ENCODE measurements at places on chromosomes 5 and 9. TPM values are rescaled to one million over a fixed set of nuclear protein-coding genes. Genes with fewer than 3 reads are reported as not detected.

F2R gene
- 17.1 TPM for total RNA-seq

TSSK1B gene
- total RNA-seq, result not detected

BAAT gene
- not detected for total RNA-seq

PCDHGA3 gene
- not detected for total RNA-seq

BSPRY gene
- 1.5 TPM for total RNA-seq

PLAC8L1 gene
- 0.44 TPM for total RNA-seq

LAMC3 gene
- 91.8 TPM for total RNA-seq
